ENCODE measurements at places on chromosomes 7 and 10. TPM values are rescaled to one million over a fixed set of nuclear protein-coding genes. Genes with fewer than 3 reads are reported as not detected.
A peak's percentile ranks its signal among the peaks of the same experiment; 100 is the strongest.

- H3K27ac ChIP-seq: no peak overlapping the region
- no peak overlapping the region for H3K4me3 ChIP-seq
- H3K27me3 ChIP-seq: no peaks in the 10 kb centered on the region
- H3K36me3 ChIP-seq: peaks cover 5% of the 10 kb centered on the region
- DNase-seq: no peak
Observed at GRCh38 chr7:91720260-91720937, 160.1 kb downstream of the MTERF1 start.

DNA sequence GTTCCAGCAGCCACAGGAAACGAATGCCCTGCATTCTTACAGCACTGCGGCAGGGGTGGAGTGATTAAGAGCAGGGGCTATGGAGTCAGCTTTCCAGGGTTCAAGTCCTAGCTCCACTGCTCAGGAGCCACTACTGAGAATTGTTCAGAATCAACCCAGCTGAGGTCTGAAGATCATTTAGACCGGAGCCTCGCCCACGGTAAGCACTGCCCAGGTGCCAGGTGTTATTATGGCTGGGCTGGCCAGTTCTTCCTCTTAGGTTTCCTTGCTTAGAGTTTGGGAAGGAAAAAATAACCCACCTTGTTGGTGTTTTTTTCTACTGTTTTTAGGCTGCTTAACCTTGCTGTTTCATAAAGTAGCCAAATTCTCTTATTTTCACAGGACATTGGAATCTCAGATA lies 4.8 kb upstream of the FIGNL1 start:
- no peak overlapping the region for H3K4me3 ChIP-seq
- no peak for DNase-seq
- H3K27me3 ChIP-seq: peaks cover 46% of the 10 kb centered on the region
- no peaks in the 10 kb centered on the region for H3K36me3 ChIP-seq
- no peak overlapping the region for H3K27ac ChIP-seq

DNA sequence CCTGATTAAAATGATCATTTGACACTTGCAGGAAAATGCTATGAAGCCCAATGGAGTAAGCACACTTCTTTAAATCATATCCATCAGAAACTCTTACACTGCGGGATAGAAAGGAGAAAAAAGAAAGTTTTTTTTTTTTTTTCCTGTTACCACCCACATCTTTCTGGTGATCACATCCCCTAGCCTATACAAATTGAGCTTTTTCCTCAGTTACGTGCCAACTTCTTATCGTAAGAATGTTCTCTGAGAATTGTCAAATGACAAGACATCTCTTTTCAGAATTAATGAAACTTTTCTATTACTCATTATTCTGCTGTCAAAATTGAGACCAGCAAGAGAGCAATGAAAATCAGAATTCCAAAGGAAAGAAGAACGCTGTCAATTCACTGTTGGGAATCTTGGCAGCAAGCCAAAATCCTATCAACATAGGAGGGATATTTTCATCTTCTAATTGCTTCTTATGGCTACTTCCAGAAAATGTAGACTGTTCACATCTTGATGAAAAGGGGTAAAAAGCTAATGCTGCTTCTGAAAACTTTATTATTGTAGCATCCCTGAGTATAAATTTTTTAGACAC lies 179.5 kb downstream of the ADAM12 start:
- peaks cover 5% of the 10 kb centered on the region for H3K36me3 ChIP-seq
- H3K4me3 ChIP-seq: no peak overlapping the region
- no peak for DNase-seq
- peaks cover 37% of the 10 kb centered on the region for H3K4me1 ChIP-seq

- no peak overlapping the region for H3K4me3 ChIP-seq
- no peak overlapping the region for H3K27ac ChIP-seq
- H3K36me3 ChIP-seq: no peaks in the 10 kb centered on the region
- peaks cover 17% of the 10 kb centered on the region for H3K4me1 ChIP-seq
Observed at GRCh38 chr10:21100190-21100589, 203.1 kb upstream of the NEBL start.

DNA sequence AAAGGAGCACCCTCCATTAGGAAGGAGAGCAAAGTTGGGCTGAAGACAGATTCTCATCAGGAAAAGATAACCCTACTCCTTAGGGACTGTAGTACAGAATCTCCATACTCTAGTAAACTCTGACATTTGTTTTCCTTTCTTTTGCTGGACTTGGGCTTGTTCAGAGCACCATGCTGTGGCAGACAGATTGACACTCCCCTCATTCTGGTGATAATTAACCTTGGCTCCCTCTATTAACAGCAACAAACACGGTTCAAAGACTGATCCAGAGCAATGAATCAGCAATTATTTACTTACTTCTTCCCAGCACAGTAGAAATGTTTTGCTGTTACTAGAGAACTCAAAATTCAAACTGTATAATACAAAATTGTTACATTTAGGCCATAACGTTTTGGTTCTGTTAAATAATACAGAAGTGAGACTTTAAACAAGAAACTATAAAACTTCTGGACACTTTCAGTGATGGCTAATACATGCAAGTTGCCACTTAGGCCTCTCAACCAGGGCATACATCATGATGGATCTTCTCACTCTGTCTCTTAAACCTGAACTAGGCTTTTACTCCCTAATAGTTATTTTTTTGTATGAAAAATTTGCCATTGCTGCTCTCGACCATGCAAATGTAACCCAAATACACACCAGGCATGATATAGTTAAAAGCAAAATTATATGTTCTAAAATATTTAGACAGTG lies 639.0 kb downstream of the IPMK start:
- peaks cover 24% of the 10 kb centered on the region for H3K27me3 ChIP-seq
- no peaks in the 10 kb centered on the region for H3K4me1 ChIP-seq
- no peak for DNase-seq
- H3K27ac ChIP-seq: no peak overlapping the region
- H3K4me3 ChIP-seq: no peak overlapping the region

DNA sequence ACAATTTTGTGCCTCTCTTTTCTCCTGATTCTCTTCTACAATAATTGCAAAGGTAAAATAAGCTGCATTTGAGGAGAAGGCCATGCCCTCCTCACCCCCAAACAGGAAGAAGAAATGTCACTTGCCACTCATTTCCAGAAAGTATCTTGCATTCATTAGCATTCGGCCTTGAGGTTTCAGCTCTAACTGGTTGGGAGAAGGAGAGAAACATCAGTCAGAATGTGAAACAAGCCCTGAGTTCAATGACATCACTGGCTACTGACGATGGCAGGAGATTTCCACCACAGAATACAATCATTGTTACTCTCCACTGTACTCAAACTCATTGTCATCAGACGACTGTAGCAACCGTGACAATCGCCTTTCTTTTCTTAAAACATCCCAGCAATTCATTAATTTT lies 72.8 kb downstream of the PRKCQ start:
- H3K27ac ChIP-seq: no peak overlapping the region
- no peak for DNase-seq
- H3K36me3 ChIP-seq: no peaks in the 10 kb centered on the region
- H3K27me3 ChIP-seq: peaks cover 10% of the 10 kb centered on the region
- no peak overlapping the region for H3K4me3 ChIP-seq

GRCh38 chr7:50695026-50695425 lies 87.7 kb downstream of the GRB10 start:
- peaks cover 17% of the 10 kb centered on the region for H3K36me3 ChIP-seq
- H3K4me1 ChIP-seq: peaks cover 28% of the 10 kb centered on the region
- peak; percentile 25 for DNase-seq
- H3K27ac ChIP-seq: no peak overlapping the region
- no peaks in the 10 kb centered on the region for H3K27me3 ChIP-seq
- no peak overlapping the region for H3K4me3 ChIP-seq

GRCh38 chr10:61882621-61883370 lies 18.7 kb upstream of the ARID5B start:
- H3K27ac ChIP-seq: no peak overlapping the region
- DNase-seq: no peak

GRCh38 chr10:35184527-35185171 lies 58.0 kb downstream of the CREM start:
- no peaks in the 10 kb centered on the region for H3K27me3 ChIP-seq
- H3K4me3 ChIP-seq: no peak overlapping the region
- H3K36me3 ChIP-seq: peaks cover 6% of the 10 kb centered on the region
- H3K27ac ChIP-seq: no peak overlapping the region

DNA sequence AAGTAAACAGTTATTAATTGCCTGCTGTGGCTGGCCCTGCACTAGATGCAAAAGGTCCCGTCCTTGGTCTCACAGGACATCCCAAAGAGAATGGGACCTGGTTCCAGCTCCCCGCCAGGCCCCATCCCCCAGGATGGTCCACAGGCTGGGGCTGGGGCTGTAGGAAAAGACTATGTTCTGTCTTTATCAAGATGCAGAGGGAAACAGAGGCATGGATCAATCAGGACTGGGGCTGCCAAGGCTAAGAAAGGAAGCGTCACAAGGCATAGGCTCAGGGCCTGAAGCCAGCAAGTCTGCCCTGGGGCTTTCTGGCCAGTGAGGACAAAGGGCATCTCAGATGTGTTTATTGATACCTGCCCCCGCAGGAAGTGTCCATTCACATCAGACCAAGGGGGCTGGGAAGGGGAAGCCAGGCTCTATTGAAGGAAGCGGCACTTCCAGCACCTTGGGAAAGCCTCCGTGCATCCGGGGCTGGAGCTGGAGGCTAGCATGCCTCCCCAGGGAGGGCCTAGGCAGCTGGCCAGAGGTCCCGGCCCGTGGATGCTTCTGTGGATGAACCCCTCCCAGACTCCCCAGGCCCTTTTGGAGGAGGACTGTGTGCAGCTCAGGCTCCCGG lies 5.8 kb downstream of the VSIR start:
- no peaks in the 10 kb centered on the region for H3K36me3 ChIP-seq
- no peak for DNase-seq
- no peak overlapping the region for H3K4me3 ChIP-seq
- H3K27ac ChIP-seq: peak overlapping the region; percentile 77

DNA sequence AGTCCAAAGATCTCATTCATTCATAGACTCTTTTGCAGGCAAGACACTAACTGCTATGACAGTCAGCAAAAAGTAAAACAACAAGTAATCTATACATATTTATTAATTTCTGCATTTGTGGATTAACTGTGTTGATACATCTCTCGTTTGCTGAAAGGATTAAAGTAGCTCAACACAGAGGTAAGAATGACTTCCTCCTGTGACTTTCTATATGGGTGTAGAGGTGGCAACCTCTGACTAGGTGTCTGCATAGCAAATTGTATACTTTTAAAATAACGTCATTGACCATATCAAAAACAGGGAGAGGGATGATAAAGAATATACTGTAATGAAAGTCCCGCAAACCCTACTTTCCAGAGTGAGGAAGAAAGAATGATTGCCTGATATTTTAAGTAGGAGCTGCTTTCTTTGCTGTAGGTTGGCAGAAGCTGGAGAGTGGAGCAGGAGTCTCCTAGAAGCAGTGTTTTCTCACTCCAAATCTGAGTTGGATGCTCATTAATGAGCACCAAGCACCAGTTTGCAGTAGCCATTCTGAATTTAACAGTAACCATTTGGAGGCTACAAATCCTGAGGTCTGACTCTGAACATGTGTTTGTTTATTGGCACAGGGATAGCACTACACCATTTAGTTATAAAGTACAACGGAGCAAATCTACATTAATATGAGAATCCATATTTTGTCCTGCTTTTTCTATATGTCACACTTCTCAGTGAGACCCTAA lies 9.2 kb upstream of the LRRN3 start:
- no peak overlapping the region for H3K4me3 ChIP-seq
- peak overlapping the region; percentile 59 for H3K27ac ChIP-seq
- H3K4me1 ChIP-seq: peaks cover 33% of the 10 kb centered on the region
- H3K27me3 ChIP-seq: no peaks in the 10 kb centered on the region
- no peaks in the 10 kb centered on the region for H3K36me3 ChIP-seq
- DNase-seq: no peak

DNA sequence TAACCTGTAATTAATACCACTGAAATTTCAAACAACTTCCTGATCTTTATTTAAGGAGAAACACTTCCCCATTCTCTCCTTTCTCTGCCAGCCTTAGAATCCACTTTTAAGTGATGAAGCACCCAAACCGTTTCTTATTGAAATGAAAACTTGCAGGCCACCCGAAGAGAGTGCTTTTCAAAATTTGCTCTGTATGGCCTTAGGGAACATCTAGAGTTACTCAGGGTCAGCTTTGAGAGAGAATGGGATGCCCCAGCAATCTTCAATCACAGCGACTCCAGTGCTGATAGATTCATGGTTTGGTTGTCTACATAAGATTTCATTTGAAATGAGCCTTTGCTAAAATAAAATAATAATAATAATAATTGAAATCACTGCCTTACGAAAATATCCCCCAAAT lies 323.1 kb downstream of the PCLO start:
- H3K27ac ChIP-seq: no peak overlapping the region
- H3K4me3 ChIP-seq: no peak overlapping the region
- H3K36me3 ChIP-seq: no peaks in the 10 kb centered on the region

- peaks cover 22% of the 10 kb centered on the region for H3K4me1 ChIP-seq
- no peak overlapping the region for H3K27ac ChIP-seq
- no peaks in the 10 kb centered on the region for H3K36me3 ChIP-seq
- peak; percentile 88 for DNase-seq
- H3K27me3 ChIP-seq: peaks cover 13% of the 10 kb centered on the region
- no peak overlapping the region for H3K4me3 ChIP-seq
Observed at GRCh38 chr10:103244666-103245271, 918 bp upstream of the RPEL1 start.

- peaks cover 26% of the 10 kb centered on the region for H3K4me1 ChIP-seq
- no peaks in the 10 kb centered on the region for H3K27me3 ChIP-seq
- peaks cover 2% of the 10 kb centered on the region for H3K36me3 ChIP-seq
- H3K27ac ChIP-seq: no peak overlapping the region
- DNase-seq: no peak
Observed at GRCh38 chr7:66359656-66360211, 154.6 kb downstream of the TPST1 start.

DNA sequence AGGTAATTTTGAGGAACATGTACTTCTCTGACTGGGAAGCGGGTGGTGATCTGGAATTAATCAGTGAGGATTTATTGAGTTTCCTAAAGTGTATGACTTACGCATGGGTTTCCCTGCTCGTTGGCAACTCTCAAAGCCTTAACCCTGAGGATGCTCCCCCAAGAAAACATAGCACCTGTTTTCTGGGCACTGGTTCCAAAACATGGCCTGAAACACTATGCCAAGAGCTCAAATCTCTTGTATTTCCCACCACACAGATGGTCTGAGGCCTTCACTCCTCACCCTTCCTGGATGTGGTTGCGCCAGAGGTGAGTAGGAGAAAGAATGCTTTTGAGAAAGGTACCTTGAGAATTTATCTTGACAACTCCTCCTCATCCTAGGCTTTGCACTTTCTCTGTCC lies 250.4 kb downstream of the FZD1 start:
- no peak for DNase-seq
- H3K27me3 ChIP-seq: peaks cover 9% of the 10 kb centered on the region
- H3K4me1 ChIP-seq: peaks cover 12% of the 10 kb centered on the region
- no peak overlapping the region for H3K4me3 ChIP-seq
- no peaks in the 10 kb centered on the region for H3K36me3 ChIP-seq

GRCh38 chr7:139725858-139726484 lies 51.8 kb downstream of the HIPK2 start:
- H3K4me1 ChIP-seq: peaks cover 55% of the 10 kb centered on the region
- no peak overlapping the region for H3K4me3 ChIP-seq
- H3K27ac ChIP-seq: peak overlapping the region; percentile 61
- no peaks in the 10 kb centered on the region for H3K27me3 ChIP-seq
- DNase-seq: no peak
- H3K36me3 ChIP-seq: peaks cover 10% of the 10 kb centered on the region

The ADGRA1 gene
- total RNA-seq: not detected

The MSS51 gene
- 2.8 TPM for total RNA-seq

The GNAT3 gene
- total RNA-seq: not detected

The TRIM4 gene
- total RNA-seq: 14.3 TPM

The KLF14 gene
- total RNA-seq: not detected

The TFAM gene
- 19.6 TPM for total RNA-seq

The CALML5 gene
- not detected for total RNA-seq

All from osteocyte (in vitro differentiated cells).